Mesenchymal stem cell (in vitro differentiated cells and primary cell): ENCODE measurements at places on chromosomes 12 and 14.

GRCh38 chr12:103421402-103421801 lies 74.4 kb downstream of the C12orf42 start:
- no peaks in the 10 kb centered on the region for H3K36me3 ChIP-seq
- H3K27me3 ChIP-seq = no peaks in the 10 kb centered on the region
- DNase-seq = no peak
- no peak overlapping the region for H3K27ac ChIP-seq
- no peaks in the 10 kb centered on the region for H3K4me1 ChIP-seq

DNA sequence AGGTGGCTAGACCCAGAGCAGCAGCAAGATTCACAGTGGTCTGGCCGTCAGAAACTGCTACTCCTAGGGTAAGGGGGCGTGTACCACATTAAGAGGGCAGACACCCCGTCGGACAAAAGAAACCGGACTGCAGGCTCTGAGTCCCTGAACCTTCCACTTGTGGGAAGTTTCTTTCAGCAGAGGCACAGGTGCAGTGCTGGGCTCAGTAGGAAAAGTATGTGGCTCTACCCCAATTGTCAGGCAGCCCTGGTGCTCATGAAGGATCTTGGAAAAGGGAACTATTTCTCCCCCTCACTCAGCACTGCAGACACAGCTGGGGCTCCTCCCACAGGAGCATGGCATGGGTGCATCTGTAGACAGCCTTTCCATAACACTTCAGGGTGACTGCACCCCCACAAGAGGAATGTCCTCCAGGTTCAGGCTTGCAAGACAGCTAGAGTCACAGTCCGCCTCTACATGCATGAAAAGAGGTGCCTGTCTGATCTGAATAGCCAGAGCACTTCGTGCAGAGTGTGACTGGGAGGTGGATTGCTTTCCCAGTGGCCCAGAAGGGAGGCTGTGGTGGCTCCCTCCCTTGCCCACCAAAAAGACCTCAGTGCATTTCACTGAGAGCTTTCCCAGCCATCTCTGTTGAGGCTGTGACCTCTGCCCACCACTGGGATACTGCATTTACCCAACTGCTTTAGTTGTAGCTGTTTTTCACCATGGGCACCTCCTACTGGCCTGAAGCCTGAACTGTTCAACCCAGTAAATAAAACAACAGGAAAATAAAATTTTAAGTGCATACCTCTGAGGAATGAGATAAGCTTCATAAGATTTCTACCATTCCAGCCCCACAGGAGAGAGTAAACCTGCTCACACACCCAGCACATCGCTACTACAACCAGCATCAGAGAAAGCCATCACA lies 14.2 kb downstream of the CEP128 start:
- H3K27ac ChIP-seq = no peak overlapping the region
- peaks cover 14% of the 10 kb centered on the region for H3K4me1 ChIP-seq
- H3K36me3 ChIP-seq = no peaks in the 10 kb centered on the region
- H3K4me3 ChIP-seq = no peak overlapping the region
- no peaks in the 10 kb centered on the region for H3K27me3 ChIP-seq
- DNase-seq = no peak

DNA sequence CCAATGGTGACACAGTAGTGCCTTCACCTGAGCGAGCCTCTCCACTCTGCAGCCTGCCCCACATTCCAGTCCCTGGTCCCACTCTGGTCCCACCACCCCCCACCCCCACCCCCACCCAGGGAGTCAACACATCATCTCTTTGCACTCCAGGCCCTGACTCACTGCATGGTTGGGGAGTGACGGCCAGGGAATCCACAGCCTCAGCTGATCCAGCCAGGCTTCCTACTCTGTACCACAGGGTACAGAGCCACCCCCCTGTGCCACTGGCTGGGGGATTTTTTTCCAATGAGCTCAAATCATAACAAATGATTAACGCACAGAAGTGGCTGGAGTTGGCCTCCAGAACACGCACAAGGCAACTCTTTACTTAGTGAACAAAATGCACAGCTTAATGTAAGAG lies 233.7 kb downstream of the NTF3 start:
- no peaks in the 10 kb centered on the region for H3K36me3 ChIP-seq
- H3K4me1 ChIP-seq = peaks cover 8% of the 10 kb centered on the region
- H3K4me3 ChIP-seq = no peak overlapping the region
- peak overlapping the region; percentile 94 for H3K27ac ChIP-seq
- H3K27me3 ChIP-seq = no peaks in the 10 kb centered on the region
- DNase-seq = peak; percentile 51

DNA sequence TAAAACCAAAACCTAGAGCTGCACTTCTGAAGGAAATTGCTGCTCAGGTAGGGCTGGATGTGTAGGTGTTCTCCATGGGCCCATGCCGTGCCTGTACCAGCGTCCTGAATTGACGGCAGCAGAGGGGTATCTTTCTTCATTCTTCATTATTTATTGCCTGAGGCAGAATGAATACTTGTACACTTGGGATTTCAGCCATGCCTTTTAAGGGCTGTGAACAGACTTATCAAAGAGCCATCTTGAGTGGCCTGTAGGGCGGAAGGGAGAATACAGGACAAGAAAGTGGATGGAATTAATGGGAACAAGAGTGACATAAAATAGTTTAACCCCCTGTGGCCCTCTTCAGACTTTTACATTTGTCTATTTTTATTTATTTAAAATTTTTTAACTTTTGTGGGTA lies 61.4 kb downstream of the RASSF3 start:
- no peak overlapping the region for H3K27ac ChIP-seq
- H3K4me3 ChIP-seq = no peak overlapping the region
- H3K4me1 ChIP-seq = peaks cover 22% of the 10 kb centered on the region

GRCh38 chr12:89686311-89686710 lies 22.3 kb downstream of the ATP2B1 start:
- no peaks in the 10 kb centered on the region for H3K27me3 ChIP-seq
- DNase-seq = no peak
- no peaks in the 10 kb centered on the region for H3K4me1 ChIP-seq

DNA sequence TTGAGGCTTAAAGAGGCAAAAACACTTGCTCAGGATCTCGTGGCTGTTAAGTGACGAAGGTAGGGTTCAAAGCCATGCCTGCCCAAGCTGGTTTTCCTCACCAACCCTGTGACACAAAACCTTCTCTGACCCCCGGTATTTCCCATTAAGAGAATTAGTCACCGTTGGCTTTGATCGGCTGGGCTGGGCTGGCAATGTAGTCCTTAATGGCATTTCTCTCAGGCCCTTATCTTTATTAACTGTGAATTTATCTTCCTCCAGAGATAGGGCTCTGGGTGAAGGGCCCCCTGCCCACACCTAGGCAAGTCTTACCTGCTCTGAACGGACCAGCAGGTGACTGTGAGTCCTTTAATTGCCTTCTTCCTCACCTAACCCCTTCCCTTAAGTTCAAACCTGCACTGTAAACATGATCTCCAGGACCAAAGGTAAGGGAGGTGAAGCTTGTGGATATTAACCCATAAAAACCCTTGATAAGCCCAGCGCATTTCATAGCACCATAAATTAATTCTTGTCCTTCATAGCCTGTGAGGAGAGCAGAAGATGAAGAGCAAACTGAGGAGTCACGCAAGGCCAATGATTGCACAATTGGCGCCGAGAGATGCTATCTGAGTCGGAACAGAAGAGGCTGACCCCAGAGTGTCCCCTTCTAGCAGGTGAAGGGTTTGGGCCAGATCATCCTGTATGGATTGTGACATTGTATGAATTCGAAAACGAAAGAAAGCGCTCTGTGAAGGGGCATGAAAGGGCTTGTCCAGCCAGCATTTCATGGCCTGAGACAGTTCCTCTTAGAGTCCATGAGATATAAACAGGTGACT lies 790.8 kb upstream of the TBX3 start:
- H3K27ac ChIP-seq = no peak overlapping the region
- no peak overlapping the region for H3K4me3 ChIP-seq
- H3K36me3 ChIP-seq = no peaks in the 10 kb centered on the region
- no peak for DNase-seq

DNA sequence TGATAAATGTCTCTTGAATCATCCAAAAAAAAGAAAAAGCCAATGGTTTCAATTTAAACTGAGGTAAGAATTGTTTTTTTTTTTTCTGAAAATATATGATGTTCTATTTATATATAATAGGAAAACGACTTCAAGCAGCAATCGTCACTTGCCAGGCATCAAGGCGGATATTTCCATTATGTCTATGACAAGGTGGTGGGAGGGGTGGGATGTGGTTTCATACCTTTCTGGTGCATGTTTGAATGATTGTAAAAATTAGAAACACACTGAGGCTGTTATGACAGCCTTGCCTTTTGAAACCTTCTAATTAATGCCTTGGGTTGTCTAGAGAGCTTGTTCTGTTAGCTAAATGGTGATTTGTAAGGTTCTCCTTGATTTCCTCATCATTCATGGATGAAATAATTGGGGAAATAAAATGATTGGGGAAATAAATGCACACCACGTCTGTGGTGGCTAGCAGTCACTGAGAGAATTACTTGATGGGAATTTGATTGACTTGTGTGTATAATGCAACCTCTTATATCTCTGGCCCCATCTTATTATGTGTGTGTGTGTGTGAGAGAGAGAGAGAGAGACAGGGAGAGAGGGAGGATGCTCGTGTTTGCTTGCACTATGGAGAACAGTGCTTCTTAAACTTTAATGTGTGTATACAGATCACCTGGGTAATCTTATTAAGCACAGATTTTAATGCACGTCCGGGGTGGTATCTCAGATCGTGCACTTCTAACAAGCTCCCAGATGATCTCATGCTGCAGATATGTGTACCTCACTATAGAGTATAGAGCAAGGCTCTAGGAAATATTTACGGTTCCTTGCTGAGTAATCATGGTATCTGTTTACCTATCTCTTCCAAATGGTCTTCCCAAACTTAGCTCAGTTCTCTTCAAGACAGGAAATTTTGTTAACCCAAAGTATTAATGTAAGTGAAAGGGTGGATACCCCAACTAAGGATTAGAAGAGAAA lies 502.6 kb downstream of the DIO2 start:
- H3K27me3 ChIP-seq = no peaks in the 10 kb centered on the region
- H3K4me1 ChIP-seq = no peaks in the 10 kb centered on the region
- no peak overlapping the region for H3K27ac ChIP-seq
- no peak overlapping the region for H3K4me3 ChIP-seq
- peak; percentile 18 for DNase-seq

DNA sequence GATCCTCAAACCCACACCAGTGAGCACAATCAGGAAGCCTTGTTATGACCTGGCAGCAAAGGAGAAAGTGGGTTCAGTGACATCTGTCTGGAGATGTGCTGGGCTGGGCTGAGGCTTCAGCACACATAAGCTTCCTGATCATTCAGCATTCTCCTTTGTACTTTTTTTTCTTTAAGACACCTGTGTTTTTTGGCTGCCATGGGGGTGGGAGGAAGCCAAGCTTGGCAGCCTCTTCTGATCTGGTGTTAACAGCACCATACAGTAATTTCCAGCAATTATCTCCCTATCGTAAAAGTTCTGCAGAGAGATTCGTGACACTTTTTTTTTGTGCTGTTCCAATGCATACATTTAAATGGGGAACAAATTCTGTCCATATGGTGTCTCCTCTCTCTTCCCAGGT lies 38.9 kb upstream of the RASSF3 start:
- no peak overlapping the region for H3K4me3 ChIP-seq
- DNase-seq = no peak
- H3K27ac ChIP-seq = no peak overlapping the region
- peaks cover 7% of the 10 kb centered on the region for H3K4me1 ChIP-seq
- peaks cover 26% of the 10 kb centered on the region for H3K27me3 ChIP-seq
- no peaks in the 10 kb centered on the region for H3K36me3 ChIP-seq

DNA sequence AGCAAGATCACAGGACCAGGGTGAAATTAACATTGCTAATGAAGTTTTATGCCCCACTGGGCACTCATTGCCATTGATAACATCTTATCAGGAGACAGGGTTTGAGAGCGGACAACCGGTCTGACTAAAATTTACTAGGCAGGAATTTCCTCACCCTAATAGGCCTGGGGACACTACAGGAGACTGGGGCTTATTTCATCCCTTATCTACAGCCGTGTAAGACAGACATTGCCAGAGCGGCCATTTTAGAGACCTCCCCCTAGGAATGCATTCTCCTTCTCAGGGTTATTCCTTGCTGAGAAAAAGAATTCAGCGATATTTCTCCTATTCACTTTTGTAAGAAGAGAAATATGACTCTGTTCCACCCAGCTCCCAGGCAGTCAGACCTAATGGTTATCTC lies 8.3 kb downstream of the OR4K17 start:
- no peaks in the 10 kb centered on the region for H3K4me1 ChIP-seq
- no peaks in the 10 kb centered on the region for H3K27me3 ChIP-seq
- DNase-seq = no peak
- H3K4me3 ChIP-seq = no peak overlapping the region
- no peak overlapping the region for H3K27ac ChIP-seq

- no peaks in the 10 kb centered on the region for H3K4me1 ChIP-seq
- no peak overlapping the region for H3K4me3 ChIP-seq
- H3K36me3 ChIP-seq = no peaks in the 10 kb centered on the region
- H3K27ac ChIP-seq = no peak overlapping the region
- DNase-seq = peak; percentile 28
Measured at GRCh38 chr12:88472775-88473174, 107.5 kb downstream of the KITLG start.

DNA sequence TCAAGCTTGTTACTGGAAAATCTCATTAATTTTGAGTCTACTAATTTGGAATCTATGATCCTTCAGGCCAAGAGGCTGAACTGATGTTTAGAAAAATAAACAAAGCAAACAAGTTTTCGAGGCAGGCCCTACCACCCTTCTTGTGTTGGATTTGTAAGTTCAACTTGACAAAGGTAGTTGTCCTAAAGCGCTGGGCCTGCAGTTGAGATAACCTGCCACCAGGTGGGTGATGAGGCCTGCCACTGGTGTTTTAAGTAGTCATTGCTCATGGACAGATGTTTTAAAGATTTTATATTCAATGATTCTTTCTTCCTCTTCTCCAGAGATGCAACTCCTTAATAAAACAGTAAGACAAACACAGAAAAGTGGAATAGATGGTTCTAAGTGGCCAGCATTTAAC lies 19.4 kb downstream of the ACVRL1 start:
- no peaks in the 10 kb centered on the region for H3K36me3 ChIP-seq
- peaks cover 5% of the 10 kb centered on the region for H3K4me1 ChIP-seq
- no peaks in the 10 kb centered on the region for H3K27me3 ChIP-seq
- H3K27ac ChIP-seq = no peak overlapping the region
- H3K4me3 ChIP-seq = no peak overlapping the region

DNA sequence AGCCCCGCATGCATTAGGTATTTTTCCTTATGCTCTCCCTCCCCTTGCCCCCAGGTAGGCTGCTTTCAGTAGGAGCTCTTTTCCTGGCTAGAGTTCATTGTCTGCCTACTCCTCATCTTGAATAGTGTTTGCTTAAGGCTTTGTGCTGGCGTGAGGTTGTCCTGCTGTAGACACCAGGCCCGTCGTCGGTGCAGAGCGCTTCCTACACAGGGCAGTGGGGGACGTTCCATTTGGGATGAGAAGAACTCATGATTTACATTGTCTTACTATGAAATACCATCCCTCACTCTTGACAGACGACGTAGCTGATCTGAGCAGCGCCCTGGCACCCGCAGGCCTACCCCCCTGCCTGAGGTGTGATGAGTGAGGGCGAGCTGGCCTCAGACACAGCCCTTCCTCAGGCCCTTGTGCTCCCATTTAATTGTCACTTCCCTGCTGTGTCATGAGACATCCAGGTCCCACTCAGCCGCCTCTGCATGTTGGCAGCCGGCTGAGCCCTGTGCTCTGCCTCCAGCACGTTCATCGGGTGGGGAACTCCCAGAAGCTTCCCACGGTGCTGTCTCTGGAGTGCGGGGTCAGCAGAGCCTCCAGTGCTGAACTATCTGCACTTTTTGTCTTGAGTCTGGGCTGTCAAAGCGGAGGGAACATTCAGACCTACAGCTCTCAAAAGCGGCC lies 76.0 kb downstream of the WDR20 start:
- H3K27ac ChIP-seq = no peak overlapping the region
- H3K4me1 ChIP-seq = peaks cover 20% of the 10 kb centered on the region
- no peak overlapping the region for H3K4me3 ChIP-seq
- no peak for DNase-seq

GRCh38 chr12:50640321-50640939 lies 123.5 kb upstream of the ATF1 start:
- peaks cover 3% of the 10 kb centered on the region for H3K36me3 ChIP-seq
- H3K4me3 ChIP-seq = no peak overlapping the region
- peaks cover 12% of the 10 kb centered on the region for H3K4me1 ChIP-seq
- no peak for DNase-seq
- H3K27me3 ChIP-seq = no peaks in the 10 kb centered on the region
- H3K27ac ChIP-seq = peak overlapping the region; percentile 19
